LoVo (cell line): ENCODE measurements at places on chromosomes 2 and 18.

- no peak for DNase-seq
Measured at GRCh38 chr18:72840109-72840508, 27.7 kb downstream of the NETO1 start.

GRCh38 chr2:120989512-120990441, 254.1 kb downstream of the GLI2 start:
- no peak for DNase-seq

GRCh38 chr2:195413422-195413821, 243.6 kb upstream of the SLC39A10 start:
- no peak for DNase-seq

DNA sequence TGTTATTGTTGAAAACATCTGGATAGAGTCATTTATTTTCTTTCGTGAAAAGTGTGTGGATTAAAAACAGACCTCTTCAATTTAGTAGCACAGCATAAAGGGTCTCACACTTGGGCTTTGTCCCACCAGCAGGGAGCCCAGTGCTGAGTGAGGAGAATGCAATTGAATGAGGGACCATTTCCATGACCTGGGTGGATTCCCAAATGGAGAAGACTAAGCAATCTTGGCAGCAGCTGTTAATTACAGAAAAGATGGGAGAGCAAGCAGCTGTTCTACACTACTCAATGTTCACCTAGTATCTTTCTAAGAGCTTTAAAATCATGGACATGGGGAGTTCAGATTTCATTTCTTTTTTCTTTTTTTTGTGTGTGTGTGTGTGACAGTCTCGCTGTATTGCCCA, 121.8 kb upstream of the FN1 start:
- no peak for DNase-seq

DNA sequence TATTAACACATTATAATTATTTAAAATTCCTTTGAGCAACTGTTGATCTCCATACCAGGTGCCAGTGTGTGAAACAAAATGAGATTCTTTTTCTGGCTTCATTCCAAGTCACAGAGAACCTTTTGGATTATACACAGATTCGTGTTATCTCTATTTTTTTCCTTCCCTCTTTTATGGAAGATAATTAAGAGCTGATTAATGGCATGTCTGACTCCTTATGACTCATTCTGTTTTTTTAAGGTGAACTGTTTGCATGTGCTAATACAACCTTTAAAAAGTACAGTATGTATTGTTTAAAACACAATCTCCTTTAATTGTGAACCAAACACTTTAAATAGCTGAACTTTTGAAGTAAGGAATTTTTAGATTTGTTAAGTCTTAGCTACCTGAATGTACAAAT, 39.3 kb downstream of the PELI1 start:
- DNase-seq, result peak; percentile 58

DNA sequence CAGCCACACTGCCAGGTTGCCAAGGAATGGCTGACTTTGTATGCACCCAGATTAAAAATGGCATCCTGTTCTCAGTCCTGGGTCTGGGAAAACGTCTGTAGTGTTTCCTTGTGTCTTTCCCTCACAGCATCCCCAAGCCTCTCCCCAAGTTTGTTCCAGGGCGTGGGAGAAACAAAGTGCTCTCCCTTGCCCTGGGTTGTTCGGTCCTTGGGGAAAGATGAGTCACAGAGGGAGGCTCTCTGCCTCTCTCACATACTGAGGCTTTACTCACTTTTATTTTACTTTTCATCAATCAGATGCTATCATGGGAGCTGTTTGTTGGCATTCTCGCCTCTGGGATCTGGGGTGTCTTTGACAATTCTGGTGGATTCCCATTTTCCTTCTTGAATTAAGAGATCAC, 492.3 kb downstream of the XIRP2 start:
- no peak for DNase-seq

DNA sequence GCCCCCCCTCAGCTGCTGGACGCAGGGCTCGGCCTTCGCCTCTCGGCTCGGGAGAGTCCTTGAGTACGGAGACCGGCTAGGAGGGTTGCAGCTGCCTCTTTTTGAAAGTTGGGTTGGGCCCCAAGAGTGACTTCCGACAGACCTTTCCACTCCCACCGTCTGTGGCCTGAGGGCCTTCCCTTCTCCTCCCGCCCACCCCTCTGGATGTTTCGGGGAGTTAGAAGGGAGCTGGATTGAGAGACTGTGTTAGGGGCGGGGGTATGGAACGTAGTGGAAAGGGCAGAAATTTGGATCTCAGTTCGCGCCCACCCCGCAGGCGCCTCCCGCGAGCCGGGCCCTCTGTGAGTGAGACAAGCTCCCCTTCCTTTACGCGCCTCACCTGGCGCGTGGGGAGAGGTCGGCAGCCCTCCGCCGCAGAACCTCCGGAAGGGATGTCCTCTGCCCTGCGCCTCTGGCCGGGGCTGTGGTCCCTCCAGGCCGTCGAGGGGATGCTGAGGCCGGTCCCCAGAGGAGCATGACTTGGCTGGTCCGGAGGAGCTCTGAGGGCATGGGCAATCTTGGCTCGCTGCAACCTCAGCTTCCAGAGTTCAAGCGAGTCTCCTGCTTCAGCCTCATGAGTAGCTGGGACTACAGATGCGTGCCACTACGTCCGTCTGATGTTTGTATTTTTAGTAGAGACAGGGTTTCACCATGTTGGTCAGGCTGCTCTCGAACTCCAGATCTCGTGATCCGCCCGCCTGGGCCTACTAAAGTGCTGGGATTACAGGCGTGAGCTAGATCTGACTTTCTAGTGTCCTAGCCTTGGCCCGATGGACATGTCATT, 15.9 kb downstream of the C2orf74 start:
- no peak for DNase-seq

DNA sequence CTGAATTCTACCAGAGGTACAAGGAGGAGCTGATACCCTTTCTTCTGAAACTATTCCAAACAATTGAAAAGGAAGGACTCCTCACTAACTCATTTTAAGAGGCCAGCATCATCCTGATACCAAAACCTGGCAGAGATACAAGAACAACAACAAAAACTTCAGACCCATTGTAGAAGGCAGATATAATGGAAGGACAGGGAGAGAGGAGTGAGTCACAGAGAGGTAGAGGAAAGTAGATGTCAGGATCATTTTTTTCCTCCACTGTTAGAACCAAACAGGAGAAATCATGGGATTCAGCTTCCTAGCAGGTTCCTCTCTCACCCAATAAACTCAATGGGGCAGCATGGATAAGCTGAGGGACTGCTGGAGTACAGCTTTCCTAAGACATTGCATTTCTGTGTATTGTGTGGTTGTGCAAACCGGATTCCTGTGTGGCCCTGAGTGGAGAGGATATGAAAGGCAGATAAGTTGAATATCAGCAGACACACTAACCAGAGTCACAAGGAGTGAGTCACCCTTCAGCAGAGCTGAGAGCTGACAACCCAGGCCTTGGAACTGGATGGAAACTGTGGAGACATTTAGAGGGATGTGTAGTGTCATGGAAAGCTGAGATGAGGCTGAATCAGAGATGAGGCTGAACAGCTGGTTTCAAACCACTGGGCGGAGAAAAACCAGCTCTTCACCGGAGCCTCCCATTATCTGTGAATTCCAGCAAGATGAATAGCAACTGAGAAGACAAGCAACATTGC, 60.9 kb upstream of the MMADHC start:
- no peak for DNase-seq

DNA sequence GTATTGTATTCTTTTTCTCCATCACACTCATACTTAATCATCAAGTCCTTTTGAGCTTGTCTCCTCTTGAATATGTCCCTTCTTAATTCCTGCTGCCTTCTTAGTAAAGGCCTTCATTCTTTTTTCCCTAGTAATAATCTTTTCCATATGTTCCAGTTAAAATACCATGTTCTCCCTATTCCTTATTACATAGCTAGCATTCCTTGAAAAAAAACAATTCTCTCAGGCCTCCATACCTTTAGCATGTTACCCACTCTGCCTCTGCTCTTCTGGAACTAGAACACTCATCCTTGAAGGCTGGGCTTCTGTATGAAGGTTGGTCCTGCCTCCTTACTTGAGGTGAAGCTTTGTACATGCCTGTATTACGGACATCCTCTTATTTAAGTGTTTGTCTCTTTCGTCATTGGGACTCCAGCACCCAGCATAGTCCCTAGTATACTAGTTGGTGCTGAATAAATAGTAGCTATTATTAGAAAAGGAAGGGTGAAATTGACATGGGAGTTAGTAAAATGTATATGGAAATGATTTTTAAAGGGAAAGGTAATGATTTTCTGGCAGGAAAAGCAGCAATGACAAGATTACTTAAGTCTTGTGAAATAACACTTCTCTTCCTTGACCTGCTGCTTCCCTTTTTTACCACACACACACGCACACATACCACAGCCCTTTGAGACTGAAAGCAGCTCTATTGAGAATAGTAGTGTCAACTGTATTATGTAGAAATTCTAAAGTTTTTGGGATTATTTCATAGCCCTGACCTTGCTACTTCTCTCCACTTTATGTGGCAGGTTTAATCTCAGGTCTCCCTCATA, 45.6 kb downstream of the REL start:
- DNase-seq, result no peak

GRCh38 chr2:77310416-77310815, 211.8 kb downstream of the LRRTM4 start:
- DNase-seq, result no peak

- no peak for DNase-seq
Measured at GRCh38 chr2:185082749-185083148, 484.4 kb downstream of the ZNF804A start.

DNA sequence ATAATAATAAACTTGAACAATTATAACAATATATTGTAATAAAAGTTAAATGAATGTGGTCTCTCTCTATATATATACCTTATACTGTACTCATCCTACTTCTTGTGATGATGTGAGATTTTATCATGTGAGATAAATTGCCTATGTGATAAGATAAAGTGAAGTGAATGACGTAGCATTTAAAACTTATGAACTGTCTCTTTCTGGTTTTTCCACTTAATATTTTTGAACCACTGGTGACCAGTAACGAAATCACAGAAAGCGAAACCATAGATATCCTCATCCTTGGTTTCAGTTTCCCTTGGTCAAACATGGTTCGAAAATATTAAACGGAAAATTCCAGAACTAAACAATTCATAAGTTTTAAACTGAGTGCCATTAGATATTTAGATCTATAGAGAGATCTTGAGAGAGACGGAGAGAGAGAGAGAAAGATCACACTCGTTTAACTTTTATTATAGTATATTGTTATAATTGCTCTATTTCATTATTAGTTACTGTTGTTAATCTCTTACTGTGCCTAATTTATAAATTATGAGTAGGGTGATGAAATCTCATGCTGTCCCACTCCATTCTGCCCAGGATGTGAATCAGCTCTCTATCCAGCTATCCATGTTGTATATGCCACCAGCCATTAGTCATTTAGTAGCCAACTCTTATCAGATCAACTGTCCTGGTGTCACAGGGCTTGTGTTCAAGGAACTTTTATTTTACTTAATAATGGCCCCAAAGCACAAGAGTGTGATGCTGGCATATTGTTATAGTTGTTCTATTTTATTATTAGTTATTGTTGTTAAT, 156.8 kb downstream of the THADA start:
- DNase-seq, result peak; percentile 51

DNA sequence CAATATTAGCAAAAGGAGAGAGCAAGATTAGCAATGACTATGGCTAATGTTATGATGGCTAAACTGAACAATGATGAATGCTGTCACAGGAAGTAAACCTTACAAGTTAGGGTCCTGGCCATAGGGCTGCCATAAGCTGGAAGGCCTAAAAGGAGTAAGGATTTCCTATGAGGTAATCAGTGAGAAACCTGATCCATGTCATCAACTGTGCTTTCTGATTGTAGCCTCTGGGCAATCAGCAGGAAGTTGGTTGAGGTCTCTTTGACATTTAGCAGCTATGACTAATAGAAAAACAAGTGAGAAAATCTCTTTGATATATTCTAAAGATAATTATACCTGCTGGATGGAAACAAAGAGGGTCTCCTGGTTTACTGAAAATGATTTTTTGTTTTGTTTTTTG, 193.0 kb downstream of the RAB3GAP1 start:
- no peak for DNase-seq

- no peak for DNase-seq
Measured at GRCh38 chr2:204280262-204280668, 265.0 kb upstream of the PARD3B start.

DNA sequence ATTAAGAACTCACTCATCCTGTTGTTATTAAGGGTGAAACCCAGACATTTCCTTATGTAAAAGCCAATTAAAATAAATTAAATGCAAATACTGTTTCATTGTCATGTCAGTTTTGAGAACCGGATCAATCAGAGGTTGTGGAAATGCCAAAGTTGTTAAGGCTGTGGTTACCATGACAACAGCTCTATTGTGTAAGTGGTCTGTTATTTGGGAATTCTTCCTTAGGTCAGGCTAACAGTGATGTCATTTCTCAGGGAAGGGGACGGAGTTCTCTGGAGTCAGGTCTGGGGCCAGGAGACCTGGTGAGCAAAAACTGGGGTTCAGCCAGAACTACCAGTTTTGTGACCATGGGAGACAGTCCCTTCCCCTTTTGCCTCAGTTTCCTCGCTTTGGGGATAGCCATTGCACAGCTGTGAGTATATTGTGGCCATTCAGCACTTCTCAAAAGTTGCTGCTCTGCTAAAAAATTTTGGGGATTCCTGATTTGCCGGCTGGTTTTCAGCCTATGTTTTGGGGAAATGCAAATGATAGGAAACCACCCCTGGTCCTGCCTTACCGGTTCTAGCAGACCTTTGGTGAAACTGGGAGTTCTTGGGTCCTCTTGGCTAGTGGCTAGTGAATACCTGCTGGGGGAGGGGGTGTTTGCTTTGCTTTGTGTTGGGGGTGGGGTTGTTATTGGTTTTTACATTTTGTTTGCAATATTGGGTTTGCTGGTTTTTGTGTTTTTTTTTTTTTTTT, 21.6 kb downstream of the HPCAL1 start:
- DNase-seq, result no peak

DNA sequence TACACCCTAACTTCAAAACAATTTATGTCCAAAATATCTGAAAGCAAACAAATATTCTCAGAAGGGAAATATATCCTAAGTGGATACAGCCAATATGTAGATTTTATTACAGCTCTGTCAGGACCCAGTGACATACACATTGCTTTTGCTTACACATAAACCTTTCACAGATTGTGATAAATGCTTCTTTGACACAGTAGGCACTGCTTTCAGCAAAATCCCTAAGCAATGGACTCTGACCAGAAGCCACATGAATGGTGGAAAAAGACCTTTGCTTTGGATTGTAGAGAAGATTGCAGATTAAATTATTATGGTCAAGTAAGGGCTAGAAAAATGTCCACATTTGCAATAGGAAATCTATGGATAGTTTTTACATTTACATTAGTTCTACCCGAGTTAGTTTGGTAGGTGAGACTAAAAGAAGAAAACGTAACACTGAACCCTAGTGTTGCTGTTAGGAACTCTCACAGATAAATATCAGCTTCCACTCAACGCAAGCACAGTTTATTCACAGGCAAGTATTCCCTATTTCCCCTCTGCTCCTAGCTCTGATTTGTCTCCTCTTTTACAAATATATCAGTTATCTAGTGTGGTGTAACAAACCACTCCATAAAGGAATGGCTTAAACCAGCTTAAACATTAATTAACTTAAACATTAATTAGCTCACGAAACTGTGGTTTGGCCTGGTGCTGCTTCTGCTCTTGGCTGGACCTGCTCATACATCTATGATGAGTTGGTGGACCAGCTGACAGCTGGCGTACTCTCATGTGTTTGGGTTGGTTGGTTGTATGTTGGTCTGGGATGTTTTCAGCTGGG, 23.6 kb upstream of the SERPINE2 start:
- no peak for DNase-seq
